ENCODE measurements at places on chromosomes 5 and 9. TPM values are rescaled to one million over a fixed set of nuclear protein-coding genes. Genes with fewer than 3 reads are reported as not detected.

LHX3 gene
- total RNA-seq: 1.1 TPM

MRPL50 gene
- total RNA-seq: 17.5 TPM

RNF183 gene
- 1.5 TPM for total RNA-seq

SHLD3 gene
- total RNA-seq: 4.7 TPM

GRCh38 chr5:58462154-58462553 lies 2.3 kb upstream of the PLK2 start:
- DNase-seq: peak; percentile 76

DNA sequence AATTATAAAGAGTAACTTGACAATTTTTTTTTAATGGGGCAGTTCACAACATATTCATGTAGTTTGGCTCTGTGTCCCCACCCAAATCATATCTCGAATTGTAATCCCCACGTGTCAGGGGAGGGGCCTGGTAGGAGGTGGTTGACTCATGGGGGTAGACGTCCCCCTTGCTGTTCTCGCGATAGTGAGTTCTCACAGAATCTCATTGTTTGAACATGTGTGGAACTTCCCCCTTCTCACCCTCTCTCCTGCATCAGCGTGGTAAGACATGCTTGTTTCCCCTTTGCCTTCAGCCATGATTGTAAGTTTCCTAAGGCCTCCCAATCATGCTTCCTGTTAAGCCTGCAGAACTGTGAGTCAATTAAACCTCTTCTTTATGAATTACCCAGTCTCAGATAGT lies 40.7 kb downstream of the FBXW11 start:
- no peak for DNase-seq

DNA sequence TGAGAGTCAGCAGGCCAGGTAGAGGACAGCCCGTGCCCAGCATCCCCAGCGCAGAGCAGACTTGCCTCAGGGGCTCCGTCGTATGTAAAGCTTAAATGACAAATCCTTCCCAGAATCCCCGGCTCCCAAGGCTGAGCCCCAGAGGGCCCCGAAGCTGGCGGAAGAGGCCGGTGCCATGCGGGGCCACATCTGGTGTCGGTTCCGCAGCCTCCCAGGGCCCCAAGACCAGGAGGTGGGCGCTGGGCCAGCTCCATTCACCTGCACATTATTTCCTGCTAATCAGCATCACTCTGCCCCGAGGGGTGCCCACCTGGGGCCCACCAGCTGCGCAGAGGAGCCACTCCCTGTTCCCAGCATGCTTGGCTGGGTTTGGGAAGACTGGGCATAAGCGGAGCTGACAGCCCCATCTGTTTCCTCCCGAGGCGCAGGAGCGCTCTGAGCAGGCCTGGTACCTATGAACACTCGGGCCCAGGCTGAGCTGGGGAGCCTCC lies 124.0 kb upstream of the PPP1R26 start:
- DNase-seq: no peak

DNA sequence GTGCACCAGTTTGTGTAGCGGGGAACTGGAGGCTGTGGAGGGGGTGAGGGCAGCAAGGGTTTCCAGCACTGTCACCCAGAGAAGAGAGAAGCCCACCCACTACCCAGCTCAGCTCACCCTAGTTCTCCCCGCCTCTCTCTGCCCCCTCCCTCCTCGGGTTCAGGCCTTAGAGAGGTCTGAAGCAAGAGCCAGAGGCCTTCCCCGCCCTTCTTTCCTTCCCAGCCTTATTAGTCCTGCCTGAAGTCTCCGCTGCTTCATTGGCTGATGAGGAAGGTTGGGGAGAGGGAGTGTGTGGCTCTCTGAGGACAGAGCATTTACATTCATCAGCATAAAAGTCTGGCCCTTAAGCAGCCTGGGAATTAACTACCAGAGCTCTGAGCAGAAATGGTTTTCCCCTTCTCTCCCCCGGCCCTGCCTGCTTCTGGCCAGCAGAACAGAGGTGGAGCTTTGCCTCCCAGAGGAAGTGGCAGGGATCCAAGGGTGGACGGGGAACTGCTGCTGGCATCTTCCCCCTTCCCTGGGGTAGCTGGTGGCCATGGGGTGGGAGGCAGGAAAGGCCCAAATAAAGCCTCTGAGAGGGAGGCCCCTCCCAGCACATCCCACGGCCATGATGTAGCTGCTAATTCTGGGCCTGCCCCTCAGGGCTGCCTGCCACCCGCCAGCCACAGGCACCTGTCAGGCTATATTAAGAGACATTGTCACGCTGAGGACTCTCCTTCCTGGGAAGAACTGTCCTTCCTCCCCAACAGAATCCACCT lies 4.1 kb downstream of the DNAJB5 start:
- no peak for DNase-seq

GRCh38 chr5:136188859-136189258 lies 4.1 kb downstream of the SMIM32 start:
- no peak for DNase-seq

DNA sequence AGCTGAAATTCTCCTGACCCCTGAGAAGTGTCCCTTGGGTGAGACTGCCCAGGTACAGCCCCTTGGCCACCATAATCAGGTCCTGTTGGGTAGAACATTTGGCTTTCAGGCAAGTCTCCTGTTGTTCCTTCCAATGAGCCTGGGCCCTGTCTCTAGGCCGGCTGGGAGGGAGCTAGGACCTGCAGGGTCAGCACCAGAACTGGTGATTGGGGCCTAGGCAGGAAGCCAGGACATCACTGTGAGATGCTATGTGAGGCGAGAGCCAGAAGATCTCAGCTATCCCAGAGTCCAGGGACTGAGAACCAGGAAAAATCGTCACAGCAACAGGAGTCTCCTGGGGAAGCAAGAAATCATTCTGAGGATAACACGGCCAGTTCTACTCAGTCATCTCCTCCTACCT lies 51.5 kb downstream of the PCDH1 start:
- no peak for DNase-seq

- DNase-seq: no peak
Observed at GRCh38 chr5:170571875-170572852, 68.3 kb downstream of the KCNIP1 start.

- DNase-seq: no peak
Observed at GRCh38 chr5:66989286-66989685, 207.3 kb downstream of the CD180 start.

DNA sequence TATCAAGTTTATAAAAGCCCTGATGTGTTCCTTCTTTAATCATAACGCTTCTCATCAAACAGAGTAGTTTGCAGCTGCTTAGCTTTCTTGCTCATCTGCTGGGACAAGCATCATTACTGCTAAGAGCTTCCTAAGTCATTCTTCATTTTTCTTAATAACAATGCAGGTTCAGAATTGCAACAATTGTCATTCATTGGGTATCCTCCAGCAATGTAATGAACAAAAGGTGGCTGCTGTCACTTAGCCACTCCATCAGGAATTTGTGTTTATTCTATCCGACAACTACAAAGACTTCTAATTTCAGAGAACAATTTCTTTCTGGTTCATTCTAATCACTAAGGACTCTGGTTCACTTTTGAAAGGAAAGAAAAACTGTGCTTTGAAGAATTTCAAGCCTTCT lies 836.7 kb upstream of the CDH10 start:
- no peak for DNase-seq

- DNase-seq: no peak
Observed at GRCh38 chr5:8247049-8247899, 378.3 kb downstream of the MTRR start.

- no peak for DNase-seq
Observed at GRCh38 chr9:90539286-90539685, 103.3 kb downstream of the DIRAS2 start.

- no peak for DNase-seq
Observed at GRCh38 chr9:25119041-25119440, 559.2 kb downstream of the TUSC1 start.

- DNase-seq: no peak
Observed at GRCh38 chr5:143428155-143428554, 24.7 kb upstream of the NR3C1 start.

DNA sequence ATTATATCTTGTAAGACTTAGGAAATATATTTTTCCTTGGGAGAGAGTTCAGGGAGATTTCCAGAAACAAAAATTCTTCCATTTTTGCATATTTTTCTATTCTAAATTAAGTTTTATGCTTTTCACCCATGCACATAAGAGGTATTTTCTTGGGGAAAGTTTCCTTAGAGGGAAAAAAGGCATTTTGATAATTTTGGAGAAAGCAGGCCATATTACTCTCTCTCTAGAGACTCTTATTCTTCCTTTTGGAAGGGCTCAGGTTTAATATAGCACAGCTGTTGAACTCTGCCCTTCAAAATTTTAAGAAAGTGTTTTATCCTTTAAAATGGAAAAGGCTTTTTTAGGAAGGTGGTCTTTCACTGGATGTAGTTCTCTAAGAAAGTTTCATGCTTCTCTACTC lies 8.0 kb downstream of the NDUFS4 start:
- DNase-seq: no peak

GRCh38 chr9:121815546-121816448 lies 164.4 kb downstream of the DAB2IP start:
- no peak for DNase-seq

GRCh38 chr5:172102913-172103626 lies 85.0 kb downstream of the STK10 start:
- no peak for DNase-seq

GRCh38 chr9:127415657-127416056 lies 8.5 kb upstream of the ZNF79 start:
- DNase-seq: no peak

- no peak for DNase-seq
Observed at GRCh38 chr9:126661122-126661520, 47.4 kb downstream of the LMX1B start.

- no peak for DNase-seq
Observed at GRCh38 chr5:112528928-112529327, 109.9 kb upstream of the EPB41L4A start.

GRCh38 chr9:31590091-31590490 lies 794.4 kb upstream of the ACO1 start:
- DNase-seq: no peak

- no peak for DNase-seq
Observed at GRCh38 chr5:157915638-157916037, 56.7 kb upstream of the CLINT1 start.

- DNase-seq: no peak
Observed at GRCh38 chr9:79471580-79472543, 99.9 kb upstream of the TLE4 start.

Data from Caco-2 (cell line).